ENCODE measurements at places on chromosomes 5 and 9.
A peak's percentile ranks its signal among the peaks of the same experiment; 100 is the strongest.

- no peak for DNase-seq
These were observed 29.1 kb downstream of the ARSK start for GRCh38 chr5:95583992-95584391.

DNA sequence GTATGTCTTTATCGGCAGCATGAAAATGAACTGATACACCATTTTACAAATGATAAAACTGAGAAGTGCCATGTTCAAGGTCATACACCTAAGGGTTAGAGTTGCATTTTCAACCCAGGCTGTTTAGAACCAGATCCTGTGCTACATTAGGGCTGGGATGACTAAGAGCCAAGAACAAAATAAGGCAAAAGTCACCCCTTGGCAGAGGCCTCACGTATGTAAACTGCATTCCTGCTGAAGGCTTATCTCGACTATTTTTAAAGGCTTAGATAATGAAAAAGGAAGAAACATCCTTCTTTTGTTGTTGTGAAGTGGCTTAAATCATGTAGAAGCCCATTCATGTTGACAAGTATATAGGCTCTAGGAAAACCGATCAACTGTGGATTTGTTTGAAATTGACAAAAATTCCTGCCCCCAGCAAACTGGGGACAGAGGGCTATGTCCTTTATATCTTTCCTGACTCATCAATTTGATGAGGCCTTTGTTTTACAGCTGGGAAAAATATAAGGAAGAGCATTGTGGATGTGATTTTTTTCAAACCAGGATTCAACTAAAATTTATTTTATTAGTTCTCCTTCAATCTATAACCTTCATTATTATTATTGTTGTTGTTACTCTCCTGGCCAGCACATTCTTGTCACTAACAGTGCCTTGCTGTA is 196.5 kb downstream of the SNX18 start:
- DNase-seq, result no peak

DNA sequence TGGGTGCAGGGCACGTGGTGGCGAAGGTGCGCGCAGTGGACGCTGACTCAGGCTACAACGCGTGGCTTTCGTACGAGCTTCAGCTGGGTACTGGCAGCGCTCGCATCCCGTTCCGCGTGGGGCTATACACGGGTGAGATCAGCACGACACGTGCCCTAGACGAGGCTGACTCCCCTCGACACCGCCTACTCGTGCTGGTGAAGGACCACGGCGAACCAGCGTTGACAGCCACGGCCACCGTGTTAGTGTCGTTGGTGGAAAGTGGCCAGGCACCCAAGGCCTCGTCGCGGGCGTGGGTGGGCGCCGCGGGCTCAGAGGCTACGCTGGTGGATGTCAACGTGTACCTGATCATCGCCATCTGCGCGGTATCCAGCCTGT is 2.1 kb downstream of the PCDHA2 start:
- DNase-seq, result no peak

DNA sequence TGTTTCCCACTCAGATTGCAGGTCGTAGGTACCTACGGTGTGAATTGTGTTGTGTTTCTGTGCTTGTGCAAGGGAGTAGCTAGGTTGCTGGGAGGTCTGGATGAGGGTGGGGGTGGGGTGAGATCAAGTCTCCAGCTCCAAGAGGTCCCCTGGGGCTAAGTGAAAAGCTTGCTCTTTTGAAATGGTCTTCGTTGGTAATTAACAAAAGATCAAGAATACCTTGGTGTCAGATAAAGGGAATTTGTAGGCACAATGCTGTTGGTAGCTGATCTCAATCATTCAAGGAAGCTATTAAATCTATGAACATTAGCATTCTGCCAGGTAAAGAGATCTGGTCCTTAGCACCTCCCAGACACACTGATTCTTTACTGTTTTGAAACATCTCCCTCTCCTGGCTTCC is 928 bp upstream of the PCDHGC4 start:
- DNase-seq, result no peak

GRCh38 chr5:89735082-89735481 is 674.5 kb downstream of the CETN3 start:
- no peak for DNase-seq

- DNase-seq, result no peak
These were observed 11.4 kb downstream of the BASP1 start for GRCh38 chr5:17228821-17229291.

DNA sequence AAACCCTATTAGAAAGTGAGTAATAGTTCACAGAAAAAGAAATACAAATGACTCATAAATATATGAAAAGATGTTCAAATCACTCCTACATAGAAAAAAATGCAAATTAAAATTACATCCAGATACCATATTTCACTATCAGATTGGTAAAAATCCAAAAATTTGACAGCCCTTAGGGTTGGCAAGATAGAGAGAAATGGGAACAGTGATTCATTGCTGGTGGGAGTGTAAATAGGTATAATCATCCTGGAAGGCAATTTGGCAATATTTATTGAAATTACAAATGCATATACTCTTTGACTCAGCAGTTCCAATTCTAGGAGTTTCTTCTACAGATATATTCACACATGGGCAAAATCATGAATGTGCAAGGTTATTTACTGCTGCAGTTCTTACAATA is 273.5 kb downstream of the NR2F1-AS1 start:
- no peak for DNase-seq

- DNase-seq, result peak; percentile 4
These were observed 271.4 kb downstream of the CSNK1G3 start for GRCh38 chr5:123783421-123783820.

- no peak for DNase-seq
These were observed 9.6 kb downstream of the MCC start for GRCh38 chr5:113478691-113479090.

DNA sequence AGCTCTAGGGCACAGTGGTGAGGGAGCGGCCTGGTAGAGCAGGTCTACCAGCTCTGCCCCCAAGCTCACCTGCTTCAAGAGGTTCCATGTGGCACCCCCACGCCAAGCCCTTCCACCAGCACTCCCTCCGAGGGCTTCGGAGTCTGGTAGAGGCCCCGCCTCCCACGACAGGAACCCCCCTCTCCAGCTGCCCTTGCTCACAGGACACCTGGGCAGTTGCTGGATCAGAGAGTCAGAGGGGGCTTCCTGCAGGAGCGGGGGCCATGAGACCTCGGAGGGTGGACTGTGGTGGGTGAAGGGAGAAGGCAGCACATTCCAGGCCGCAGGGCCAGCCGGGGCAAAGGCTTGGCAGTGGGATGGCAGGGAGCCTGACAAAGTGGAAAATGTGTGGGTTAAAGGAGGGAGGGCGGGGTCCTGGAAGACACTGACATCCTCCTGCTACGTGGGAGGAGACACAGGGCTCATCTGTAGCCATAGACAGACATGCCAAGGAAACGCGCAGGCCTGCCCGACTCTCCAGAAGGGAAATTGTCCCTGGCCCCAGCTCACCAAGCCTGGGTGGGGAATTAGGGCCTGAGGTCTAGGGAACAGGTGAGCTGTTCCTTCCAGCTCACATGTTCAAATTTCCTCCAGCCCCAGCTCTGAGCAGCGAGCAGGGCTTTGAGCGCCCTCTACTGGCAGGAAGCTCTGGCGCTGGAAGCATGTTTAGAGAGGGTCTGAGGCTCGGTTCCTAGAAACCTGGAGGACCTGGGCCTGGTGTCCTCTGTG is 74.2 kb downstream of the NTNG2 start:
- DNase-seq, result no peak

GRCh38 chr9:708182-708550 is 133.3 kb upstream of the DMRT1 start:
- DNase-seq, result no peak

GRCh38 chr5:150580917-150581316 is 59.5 kb upstream of the SYNPO start:
- DNase-seq, result no peak

DNA sequence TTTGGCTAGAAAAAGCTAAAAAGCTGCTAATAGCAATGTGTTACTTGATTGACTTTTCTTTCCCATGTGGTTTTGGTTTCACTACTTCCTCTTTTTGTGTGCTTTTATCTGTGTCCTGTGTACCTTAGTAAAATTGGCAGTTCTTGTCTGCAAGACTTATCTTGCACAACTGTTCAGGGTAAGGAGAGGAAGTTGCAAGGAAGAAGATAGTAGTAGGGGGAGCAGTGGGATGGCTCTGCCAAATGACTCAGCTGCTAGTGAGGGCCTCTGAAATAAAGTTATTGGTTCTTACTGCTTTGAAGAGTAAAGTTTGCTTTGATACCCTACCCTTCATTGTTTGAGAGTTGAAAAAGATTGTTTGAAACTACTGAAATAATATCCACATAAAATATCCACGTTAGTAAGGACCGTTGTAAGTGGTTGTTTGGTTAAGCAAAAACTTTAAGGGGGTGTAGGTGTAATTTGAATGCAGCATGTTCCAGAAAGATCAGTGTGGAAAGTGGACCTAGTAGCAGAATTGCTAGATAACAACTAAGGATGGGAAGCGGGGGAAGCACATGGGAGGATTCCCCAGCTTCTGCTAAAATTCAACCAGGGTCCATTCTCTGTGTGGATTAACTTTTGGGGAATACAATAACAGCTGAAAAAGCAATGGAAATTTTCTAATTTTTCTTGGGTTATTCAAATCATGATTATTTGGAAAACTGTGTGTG is 123.5 kb downstream of the SCAMP1 start:
- no peak for DNase-seq

DNA sequence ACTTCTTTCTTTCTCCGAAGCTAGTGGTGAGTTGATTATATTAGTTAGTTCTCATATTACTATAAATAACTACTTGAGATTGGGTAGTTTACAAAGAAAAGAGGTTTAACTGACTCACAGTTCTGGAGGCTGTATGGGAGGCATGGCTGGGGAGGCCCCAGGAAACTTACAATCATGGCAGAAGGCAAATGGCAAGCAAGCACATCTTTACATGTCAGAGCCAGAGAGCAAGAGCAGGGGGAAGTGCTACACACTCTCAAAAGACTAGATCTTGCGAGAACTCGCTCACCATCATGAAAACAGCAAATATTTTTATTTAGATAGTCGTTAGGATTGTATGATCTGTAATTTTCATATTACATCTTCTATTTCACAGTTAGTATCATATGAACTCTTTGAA is 711.2 kb downstream of the PTPRD start:
- DNase-seq, result no peak

DNA sequence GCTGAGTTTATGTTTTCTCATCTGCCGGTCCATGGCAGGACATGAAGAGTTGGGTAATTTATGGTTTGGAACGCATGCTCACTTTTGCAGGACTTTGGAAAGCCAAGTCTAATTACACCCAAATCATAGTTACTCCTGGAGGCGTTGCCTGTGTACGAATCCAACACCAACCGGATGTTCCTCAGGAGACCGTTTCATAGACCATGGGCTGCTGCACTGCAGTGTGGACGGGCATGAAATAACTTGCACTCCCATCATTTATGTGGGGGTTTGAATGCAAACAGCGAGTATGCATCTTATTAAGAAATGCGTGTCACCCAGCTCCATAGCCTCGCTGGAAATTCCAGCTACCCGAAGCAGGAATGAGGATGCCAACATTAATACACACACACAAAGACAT is 96.1 kb upstream of the IRX2 start:
- DNase-seq, result no peak

GRCh38 chr9:68780380-68780712 is 75.3 kb downstream of the PIP5K1B start:
- no peak for DNase-seq

DNA sequence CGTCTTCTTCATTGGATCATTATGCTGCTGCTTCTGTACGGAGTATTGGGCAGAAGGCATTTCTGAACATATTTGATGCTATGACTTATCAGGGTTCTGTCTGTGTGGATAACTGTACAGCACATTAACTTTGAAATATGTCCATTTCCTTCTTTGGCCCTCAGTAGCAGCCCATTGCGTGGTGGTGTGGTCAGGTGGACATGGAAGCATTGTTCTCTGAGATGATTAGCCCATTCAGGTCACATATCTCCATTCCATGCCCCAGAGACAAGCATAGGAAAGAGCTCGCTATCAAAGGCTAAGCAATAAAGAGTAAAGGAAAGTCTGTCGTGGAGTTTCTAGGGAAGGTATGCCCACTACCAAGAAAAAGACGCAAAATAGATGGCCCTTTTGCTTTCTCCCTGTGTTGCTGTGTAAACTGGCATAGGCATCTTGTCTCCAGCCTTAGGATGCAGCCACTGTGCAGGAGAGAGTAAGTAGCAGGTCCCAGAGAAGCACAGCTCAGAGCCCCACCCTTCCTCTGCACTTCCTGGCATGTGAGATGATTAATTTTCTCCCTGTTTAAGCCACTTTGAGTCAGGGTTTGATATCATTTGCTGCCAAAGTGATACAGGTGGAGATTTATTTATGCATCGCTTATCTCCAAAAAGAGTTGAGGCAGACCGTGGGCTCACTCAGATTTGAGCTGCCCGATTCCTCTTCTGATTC is 221.9 kb downstream of the PDZD2 start:
- no peak for DNase-seq

GRCh38 chr5:21236104-21236503 is 1248.1 kb upstream of the CDH18 start:
- no peak for DNase-seq

GRCh38 chr5:145407300-145408047 is 427.7 kb downstream of the PRELID2 start:
- no peak for DNase-seq

DNA sequence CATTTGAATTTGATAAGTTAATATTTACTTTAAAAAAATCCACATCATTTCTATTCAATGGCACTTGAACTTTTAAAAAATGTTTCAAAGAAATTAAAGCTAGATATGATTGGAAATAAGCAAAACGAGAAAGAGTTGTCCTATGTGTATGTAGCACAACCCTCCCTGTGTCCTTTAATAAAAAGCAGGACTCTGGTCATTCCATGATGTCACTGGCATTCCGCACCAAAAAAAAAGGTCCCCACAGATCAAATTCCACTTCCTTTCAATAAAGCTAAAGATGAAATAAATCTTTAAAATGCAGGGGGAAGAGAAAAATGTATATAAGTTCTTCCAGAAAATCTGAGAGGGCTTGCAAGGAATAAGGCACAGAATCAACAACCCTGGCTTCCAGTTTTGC is 103.8 kb downstream of the EFNA5 start:
- DNase-seq, result no peak

DNA sequence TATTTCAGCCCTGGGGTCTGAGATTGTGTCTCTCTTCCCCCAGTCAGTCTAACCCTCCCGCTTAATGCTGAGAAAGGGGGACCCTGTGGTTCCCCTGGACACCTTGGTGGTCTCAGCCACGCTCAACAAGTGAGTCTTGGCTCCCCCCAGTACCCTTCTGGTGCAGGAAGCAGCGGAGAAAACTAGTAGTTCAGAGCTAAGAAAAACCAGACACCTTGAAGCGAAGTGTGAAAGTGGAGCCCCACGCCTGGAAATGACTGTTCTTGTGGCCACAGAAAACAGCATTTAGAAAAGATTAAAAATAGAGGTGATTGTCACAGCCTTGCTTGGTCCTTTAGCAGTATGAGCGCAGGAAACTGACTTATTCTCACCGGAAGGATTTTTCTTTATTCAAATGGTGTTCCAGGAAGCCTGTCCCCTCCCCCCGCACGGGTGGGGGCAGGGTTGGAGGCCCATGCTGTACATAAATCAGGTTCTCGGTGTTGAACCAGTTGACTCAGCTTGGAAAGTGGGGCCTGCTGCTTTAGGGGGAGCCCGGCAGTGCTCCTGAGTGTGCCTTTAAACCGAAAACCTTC is 8.1 kb downstream of the ARPC5L start:
- DNase-seq, result peak; percentile 18

- DNase-seq, result peak; percentile 64
These were observed 2.7 kb downstream of the RGMB start for GRCh38 chr5:98776066-98776705.

All from stromal cell of bone marrow (primary cell).